ENCODE measurements at places on chromosomes 7 and 10. TPM values are rescaled to one million over a fixed set of nuclear protein-coding genes. Genes with fewer than 3 reads are reported as not detected.

The SPDYE5 gene
- 0.15 TPM for total RNA-seq

The IGF2BP3 gene
- total RNA-seq, result 0.84 TPM

The IFIT1B gene
- 0.29 TPM for total RNA-seq

The FEZF1 gene
- total RNA-seq, result not detected

The ENO4 gene
- not detected for total RNA-seq

The PLA2G12B gene
- not detected for total RNA-seq

The PCGF5 gene
- 45.7 TPM for total RNA-seq

The GIGYF1 gene
- total RNA-seq, result 53.4 TPM

The PON1 gene
- total RNA-seq, result not detected

The SFTPA2 gene
- total RNA-seq, result not detected

GRCh38 chr7:121049897-121050296 is 61.4 kb downstream of the CPED1 start:
- DNase-seq, result no peak

GRCh38 chr7:131161103-131161502 is 166.6 kb upstream of the MKLN1 start:
- no peak for DNase-seq

DNA sequence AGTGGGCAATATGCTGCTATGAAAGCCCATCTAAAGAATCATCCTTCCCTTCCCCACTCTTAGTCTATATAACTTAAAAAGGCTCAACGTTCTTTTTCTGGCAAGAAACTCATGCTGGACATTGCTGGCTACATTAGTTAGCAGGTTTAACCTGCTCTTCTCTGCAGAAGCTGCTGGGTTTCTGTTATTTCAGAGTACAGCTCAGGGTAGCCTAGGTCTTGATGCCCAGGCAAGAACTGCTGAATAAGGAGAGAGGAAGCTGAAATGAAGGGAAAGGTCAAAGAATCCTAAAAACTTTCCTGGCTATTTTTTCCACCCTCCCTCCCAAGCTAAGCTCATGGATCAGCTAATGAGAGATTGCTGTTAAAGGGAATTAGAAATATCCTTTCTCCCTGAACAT is 79.4 kb downstream of the ANKIB1 start:
- no peak for DNase-seq

DNA sequence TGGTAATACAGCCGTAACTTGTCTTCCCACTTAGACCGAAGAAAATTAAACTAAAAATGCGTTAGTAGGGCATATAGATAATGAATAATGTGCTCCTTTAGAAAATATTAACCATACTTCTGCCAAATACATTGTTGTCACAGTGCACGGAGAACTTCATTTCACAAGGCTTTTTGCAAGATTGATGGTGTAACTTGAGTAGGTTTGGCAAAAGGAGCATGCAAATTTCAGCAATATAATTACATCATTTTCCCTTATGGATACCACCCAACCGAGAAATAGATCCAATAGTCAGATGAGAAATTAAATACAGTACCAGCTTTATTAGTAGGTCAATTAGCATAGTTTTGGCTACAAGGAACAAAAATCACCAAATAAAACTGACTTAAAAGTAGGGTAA is 792.6 kb upstream of the C7orf33 start:
- DNase-seq, result no peak

GRCh38 chr10:88416801-88417200 is 166.3 kb downstream of the RNLS start:
- DNase-seq, result no peak

GRCh38 chr7:129308047-129308446 is 83.2 kb downstream of the AHCYL2 start:
- DNase-seq, result no peak

GRCh38 chr10:84193846-84194423 is 402 bp upstream of the CDHR1 start:
- DNase-seq, result no peak

DNA sequence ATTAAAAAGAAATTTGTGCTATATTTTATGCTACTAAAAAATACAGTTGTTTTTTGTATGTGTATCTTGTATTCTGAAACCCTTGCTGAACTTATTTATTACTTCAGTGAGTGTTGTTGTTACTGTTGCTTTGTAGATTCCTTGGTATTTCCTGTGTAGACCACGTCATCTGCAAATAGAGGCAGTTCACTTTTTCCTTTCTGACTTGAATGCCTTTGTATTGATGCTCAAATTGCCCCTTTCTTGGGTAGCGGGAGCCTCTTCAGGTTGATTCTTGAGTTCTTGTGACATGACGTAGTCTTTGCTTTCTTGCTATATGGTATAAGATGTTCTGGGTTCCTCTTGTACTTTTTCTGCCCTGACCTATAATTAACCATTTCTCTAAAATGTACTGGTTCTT is 504.1 kb downstream of the SDK1 start:
- DNase-seq, result no peak

DNA sequence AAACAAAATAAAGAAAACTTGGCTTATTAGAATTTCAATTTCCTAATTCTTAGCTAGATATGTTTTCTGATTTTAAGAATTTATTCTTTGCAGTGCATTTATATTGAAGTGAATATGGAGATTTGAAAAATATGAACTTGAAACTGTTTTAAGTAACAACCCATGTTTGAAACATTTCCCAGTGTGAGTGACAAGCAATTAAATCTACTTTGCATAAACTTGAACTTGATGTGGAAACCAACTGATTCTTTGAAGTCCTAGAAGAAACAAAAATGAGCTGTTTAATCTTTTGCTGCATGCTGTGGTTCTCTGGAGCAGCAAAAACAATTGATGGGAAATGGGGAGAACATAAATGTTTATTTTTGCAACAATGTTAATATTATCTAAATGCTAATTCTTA is 430.2 kb downstream of the ARL4A start:
- DNase-seq, result no peak

GRCh38 chr7:2445898-2446555 is 30.2 kb downstream of the GRIFIN start:
- DNase-seq, result no peak

GRCh38 chr10:90913774-90914420 is 7.0 kb downstream of the ANKRD1 start:
- no peak for DNase-seq

GRCh38 chr10:132749371-132749795 is 36.6 kb downstream of the NKX6-2 start:
- no peak for DNase-seq

DNA sequence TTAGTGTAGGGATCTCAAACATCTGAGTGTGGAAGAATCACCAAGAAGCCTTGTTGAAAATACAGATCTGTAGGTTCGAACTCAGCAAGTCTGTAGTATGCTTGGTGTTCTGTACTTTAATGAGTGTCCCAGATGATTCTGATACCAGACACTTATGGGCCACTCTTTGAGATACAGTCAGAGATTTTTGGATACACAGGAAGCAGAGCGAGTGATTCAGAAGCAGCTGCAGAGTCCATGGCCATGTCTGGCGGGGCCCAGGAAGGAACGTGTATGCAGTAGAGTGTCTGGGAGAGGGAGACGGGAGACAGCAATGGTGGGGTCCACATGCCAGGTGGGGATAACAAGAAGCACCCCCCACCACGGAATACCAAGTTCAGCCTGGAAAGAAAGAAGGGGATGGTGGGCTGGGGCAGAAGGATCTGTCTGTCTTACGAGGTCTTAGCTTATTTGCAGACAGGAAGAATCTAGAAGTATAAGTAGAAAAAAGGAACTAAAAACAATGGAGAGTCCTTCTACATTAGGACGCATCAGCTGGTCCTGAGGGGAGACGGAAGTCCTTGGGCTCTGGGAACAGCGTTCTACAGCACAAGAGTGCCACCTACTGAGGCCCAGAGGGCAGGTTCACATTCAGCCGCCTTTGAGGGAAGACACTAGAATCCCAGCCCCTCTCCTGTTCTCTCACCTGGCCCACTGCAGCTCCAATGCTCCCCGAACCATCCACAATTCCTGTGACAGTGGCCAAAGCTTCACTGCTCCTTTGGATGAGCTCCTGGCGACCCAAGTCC is 55.4 kb downstream of the SLC37A3 start:
- DNase-seq, result no peak

DNA sequence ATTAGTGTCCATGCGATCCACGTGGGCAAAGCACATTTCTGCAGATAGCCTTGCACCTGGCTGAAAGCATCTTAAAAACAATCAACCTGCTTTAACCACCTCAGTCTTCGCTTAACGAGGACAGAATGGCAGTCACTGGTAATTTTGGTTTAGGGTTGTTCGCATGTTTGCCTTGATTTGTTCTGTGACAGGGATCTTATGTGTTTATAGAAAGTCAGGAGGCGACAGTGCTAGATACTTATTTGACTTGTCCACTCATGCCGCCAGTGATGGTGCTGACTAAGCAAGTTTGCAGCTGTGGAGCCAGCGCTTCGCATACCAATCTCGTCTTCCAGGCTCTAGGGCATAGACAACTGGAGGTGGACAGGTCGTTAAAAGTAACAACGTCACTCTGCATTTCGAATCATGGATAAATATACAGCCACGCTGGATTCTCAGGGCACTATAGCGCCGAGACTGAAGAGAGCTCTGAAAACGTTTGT is 1.2 kb upstream of the TMEM243 start:
- no peak for DNase-seq

DNA sequence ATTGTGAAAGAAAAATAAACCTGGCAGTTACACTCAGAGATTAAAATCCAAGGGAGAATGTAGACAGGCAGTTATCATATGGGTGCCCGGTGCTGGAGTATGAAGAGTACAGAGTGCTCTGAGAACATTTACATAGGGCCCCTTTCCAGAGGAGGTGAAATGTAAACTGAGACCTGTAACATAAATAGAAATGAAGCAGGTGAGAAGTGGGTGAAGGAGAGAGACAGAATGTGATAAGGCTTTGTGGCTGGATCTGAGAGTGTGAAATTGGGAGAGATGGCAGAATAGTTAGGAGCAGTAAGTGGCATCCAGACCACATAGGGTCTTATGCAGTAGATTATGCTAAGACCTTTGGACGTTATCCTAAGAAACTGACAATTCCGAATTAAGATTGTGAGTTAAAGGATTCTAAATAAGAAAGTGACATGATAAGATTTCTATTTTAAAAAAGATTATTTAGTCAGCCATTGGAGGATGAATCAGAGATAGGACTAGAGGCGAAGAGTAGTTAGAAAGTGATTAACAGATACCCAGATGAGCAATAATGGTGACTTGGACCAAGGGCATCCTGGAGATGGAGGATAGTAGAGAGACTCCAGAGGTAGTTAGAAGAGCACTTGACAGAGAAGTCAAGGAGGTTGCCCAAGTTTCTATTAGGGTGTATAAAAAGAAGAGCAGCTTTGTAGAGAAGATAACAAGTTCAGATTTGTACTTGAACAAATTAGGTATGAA is 36.7 kb downstream of the DNAH11 start:
- no peak for DNase-seq

DNA sequence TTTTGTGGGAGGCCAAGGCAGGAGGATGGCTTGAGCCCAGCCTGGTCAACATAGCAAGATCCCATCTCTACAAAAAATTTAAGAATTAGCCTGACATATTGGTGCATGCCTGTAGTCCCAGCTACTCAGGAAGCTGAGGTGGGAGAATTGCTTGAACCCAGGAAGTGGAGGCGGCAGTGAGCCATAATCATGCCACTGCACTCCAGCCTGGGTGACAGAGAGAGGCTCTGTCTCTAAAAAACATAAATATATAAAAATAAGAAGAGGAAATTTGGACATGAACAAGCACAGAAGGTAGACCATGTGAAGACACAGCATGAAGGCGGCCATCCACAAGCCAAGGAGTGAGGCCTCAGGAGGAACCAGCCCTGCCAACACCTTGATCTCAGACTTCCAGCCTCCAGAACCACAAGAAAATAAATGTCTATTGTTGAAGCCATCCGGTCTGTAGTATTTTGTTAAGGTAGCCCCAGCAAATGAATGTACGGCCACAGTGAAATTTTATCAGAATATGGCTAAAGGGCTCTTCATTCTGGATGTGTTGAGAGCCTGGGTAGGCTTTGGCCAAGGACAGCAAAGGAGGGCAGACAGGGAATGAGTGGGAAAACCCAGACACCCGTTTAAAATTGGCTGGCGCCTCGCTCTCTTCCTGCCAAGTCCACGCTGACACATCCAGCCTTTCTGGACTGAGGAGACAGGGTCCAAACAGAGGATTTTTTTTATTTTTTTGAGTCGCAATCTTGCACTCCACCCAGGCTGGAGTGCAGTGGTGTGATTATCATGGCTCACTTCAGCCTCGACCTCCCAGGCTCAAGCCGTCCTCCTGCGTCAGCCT is 12.9 kb upstream of the GRID2IP start:
- DNase-seq, result no peak

GRCh38 chr7:37315772-37316715 is 132.6 kb downstream of the ELMO1 start:
- DNase-seq, result no peak

DNA sequence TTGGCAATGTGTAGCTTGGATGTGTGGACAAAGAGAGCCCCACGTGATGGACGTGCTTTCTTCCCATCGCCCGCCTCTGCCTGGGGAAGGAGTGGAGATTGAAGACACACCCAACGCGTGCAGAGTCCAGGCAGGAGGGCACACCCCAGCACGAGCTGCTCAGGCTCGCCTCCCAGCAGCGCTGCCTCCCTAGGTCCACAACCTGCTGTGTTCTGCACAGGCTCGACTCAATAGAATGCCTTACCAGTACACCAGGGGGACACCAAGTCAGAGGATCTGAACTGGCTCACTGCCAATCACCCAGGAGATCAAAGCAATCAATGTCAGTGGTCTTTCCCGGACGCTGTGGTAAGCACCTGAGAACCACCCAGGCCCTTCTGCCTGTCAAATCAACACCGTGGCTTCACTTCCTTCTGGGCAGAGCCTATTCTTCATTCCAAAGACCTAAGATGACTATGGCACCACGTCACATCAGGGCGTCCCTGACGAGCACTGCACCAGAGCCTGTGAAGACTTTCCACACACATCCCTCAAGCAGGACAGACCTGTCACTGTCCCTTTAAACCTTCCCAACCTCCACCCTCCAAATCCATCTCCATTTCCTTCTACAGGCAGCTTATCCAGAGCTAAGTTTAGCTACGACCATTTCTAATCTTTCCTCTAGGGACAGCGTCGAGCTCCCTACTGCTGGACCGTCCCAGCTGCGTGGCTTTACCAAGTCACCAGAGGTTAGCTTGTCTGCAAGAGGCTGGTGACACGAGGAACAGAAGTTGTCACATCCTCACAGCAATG is 72.3 kb downstream of the AMZ1 start:
- peak; percentile 61 for DNase-seq

DNA sequence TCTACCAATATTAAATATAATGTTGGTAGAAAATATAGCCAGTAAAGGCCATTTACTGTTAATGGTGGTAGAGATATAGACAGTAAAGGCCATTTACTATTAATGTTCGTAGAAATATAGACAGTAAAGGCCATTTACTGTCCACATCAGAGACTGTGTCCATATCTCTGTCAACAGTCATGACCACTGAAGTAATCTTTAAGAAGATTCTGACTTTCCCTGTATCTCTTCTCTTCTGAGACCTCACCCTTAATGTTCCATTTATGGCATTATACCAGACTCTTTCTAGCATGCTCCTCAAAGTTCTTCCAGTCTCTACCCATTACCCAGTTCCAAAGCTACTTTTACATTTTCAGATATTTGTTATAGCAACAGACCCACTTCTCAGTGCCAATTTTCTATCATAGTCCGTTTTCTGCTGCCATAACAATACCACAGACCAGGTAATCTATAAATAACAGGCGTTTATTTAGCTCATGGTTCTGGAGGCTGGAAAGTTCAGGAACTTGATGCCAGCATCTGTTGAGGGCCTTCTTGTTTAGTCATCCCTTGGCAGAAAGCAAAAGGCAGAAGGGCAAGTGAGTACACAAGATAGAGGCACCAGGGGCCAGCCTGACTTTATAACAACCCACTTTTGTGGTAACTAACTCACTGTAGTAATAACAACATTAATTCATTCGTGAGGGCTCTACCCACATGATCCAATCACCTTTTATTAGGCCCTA is 7.9 kb upstream of the NUDCD3 start:
- no peak for DNase-seq

Data from activated CD8-positive, alpha-beta memory T cell treated with anti-CD3 and anti-CD28 coated beads, Interleukin-2, amount 10 ng/mL, durations not matched to agents 7 days and 5 days (primary cell).